Adipose tissue (tissue), 3 donors: ENCODE measurements at places on chromosomes 7 and 10. TPM values are rescaled to one million over a fixed set of nuclear protein-coding genes. Genes with fewer than 3 reads are reported as not detected.

Gene CCL26
- polyA plus RNA-seq = 10.6 TPM

Gene KEL
- polyA plus RNA-seq = 0.09 TPM

Gene GLRX3
- 37.2 TPM for polyA plus RNA-seq

Gene CHN2
- polyA plus RNA-seq = 7.8 TPM

Gene HOXA6
- polyA plus RNA-seq = 3.6 TPM

Gene CD36
- polyA plus RNA-seq = 131 TPM

Gene MXI1
- polyA plus RNA-seq = 24.2 TPM

Gene CYP2E1
- 2.1 TPM for polyA plus RNA-seq
